Dermis microvascular lymphatic vessel endothelial cell (primary cell): ENCODE measurements at places on chromosomes 2 and 18.

DNA sequence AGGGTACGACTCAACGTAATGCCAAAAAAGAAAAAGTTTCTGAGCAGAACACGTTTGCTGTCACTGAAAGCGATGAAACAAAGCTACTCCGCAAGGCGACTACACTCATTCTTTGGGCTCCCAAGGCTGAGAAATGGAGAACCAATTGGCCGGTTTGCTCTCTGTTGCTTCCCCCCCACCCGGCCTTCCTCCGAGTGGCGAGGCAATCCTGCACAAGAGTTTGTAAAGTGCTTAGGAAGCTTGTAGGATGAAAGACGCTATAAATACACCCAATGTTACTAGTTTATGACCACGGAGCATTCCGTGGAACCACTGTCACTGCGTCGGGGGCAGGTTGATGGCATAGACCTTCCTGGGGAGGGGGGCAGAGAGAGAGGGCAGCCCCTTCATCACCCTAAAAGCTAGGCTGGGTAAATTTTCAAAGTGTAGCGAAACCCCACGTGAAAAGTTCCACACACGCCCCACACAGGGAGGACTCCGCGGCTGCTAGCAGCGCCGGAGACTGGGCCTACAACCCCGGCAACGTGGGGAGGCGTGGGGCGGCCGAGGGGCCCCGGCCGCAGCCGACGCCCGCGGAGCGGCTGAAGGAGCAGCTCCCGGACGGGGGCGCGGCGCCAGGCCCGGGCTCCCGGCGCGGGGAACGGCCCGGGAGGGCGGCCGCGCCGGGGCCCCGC lies 915 bp downstream of the CUL3 start:
- no peak for DNase-seq

- DNase-seq: no peak
Observed at GRCh38 chr2:128640845-128641360, 322.2 kb upstream of the HS6ST1 start.

GRCh38 chr2:7018767-7019166 lies 101.6 kb downstream of the RNF144A start:
- DNase-seq: no peak

DNA sequence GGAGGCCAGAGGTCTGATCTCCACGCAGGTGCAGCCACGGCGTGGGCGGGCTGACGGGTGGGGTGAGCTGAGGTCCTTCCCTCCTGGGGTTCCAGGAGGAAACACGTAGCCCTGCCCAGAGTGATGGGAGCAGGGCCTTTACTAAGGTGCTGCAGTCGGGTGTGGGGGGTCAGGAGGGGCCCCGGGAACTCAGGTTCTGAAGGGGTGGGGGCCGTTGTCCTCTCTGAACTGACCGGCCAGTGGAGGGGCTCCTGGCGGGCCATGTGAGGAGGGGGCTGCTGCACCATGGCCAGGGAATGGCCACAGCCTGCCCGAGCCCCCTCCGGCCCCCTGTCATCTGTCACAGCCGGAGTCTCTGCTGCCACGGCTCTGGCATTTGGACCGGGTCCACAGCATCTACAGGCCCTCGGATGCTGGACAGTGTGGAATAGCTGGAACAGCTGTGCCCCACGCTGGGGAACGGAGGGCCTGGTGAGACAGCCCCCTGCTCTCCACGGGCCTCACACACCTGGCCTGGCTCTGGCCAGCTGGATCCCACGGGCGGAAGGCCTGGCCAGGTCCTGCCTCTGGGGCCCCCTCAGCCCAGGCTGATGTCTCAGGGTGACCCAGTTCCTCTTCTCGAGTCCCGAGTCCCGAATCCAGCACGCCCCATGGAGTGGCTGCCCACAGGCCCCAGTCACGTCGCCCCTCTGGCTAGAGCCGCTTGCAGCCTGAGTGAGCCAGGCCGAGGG lies 145.6 kb upstream of the GPC1 start:
- no peak for DNase-seq

- no peak for DNase-seq
Observed at GRCh38 chr2:65313126-65313953, 85.7 kb downstream of the ACTR2 start.

GRCh38 chr18:61551586-61551985 lies 218.4 kb downstream of the CDH20 start:
- DNase-seq: peak; percentile 72

DNA sequence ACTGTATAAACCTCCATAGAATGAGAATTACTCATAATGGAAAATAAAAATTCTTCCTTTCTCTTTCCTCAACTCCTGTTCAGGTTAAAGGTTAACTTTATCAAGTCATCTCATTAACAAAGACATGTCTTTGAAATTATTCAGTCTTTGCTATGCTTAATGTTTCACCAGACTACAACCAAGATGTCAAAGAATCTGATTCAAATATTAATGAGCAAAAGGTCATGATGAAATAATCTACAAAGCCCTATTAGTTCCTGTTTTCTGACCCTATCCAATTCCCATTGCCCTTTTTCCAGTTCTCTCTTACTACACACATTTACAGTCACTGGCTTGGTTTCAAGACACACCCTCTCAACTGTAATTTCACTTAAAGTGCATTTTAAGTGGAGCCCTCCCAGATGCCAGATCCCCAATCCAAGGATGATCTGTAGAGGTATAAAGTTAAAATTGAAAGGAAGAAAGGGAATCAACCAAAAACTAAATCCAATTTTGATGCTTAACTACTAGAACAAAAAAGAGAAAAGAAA lies 246.9 kb upstream of the CYP26B1 start:
- DNase-seq: peak; percentile 30

DNA sequence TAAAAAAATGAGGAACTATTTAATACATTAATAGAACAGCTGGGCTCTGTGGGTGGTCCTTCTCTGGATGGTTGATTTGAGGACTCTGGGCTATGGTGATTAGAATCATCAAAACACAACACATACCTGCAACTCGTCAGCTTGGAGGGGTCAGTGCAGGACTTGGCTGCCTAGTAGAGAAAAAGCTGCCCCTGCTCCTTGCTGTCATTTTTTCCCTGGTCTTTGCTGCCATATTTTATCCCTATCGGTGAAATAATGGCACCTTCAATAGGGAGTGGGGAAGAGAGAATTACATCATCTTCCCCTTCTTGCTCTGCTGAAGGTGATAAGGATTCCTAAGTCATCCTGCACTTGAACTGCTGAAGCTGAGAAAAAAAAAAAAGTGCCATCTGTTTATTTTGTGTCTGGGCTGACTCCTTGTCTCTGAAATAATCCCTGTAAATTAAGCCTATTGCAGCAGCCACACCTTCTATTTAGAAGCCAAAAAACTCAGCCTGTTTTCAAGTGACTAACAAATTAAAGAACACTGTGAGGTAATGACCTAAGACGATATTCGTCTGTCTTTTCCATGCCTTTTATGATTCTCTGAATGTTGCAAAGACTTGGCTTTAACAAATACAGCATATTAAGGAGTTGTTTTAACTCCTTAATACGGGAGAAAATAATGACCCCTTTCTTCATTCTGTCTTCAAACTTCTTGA lies 89.3 kb downstream of the ACVR1 start:
- DNase-seq: no peak

DNA sequence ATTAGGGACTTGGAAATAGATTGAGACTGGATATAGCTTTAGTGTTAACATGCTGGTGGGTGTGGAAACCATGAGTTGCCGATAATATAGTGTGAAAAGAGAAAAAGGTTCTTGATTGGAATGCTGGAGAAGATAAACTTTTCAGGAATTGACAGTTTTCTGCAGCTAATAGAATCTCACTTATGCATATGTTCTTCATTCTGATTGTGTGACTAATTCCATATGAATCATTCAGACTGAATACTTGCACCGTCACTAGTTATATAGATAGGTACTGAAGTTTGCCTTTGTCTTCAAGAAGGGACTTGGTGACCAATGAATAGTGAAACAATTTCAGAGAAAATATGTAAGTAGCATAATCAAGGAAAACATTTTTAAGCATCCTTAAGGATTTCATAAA lies 225.7 kb upstream of the FOSL2 start:
- no peak for DNase-seq

- DNase-seq: no peak
Observed at GRCh38 chr2:100008956-100009355, 133.4 kb downstream of the AFF3 start.

- DNase-seq: no peak
Observed at GRCh38 chr2:105725388-105725787, 19.3 kb upstream of the NCK2 start.

DNA sequence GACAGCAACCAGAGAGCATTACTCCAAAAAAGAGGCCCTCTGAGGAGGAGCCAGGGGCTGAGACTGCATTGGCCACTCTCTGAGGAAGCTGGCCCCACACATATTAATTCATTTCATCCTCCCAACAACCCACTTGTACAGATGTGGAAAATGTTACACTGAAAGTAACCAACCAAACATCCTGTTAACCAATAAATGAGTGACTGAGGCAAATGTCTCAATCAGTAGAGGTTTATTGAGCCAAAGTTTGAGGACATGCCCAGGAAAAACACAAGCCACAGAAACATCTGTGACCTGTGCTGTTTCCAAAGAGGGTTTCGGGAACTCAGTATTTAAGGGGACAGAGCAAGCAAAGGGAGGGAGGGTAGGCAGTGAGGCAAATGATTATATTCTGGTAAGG lies 53.0 kb downstream of the SKA1 start:
- DNase-seq: no peak

DNA sequence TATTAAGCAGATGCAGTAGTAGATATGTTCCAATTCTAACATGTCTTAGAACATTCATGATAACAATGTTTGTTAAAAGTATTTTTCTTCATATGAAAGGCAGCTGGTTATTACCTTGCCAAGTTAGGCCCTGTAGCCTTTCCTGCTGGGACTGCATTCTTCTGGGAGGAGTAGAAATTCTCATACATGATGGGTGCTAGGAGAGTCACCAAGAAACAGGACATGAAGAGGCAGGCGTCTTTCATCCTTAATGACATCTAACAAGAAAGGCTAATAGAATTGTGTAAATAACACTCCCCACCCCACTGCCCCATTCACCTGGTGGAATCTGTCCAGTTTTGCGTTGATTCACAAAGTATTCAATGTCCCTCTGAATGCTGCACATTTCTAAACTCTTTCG lies 24.7 kb upstream of the EPG5 start:
- no peak for DNase-seq

DNA sequence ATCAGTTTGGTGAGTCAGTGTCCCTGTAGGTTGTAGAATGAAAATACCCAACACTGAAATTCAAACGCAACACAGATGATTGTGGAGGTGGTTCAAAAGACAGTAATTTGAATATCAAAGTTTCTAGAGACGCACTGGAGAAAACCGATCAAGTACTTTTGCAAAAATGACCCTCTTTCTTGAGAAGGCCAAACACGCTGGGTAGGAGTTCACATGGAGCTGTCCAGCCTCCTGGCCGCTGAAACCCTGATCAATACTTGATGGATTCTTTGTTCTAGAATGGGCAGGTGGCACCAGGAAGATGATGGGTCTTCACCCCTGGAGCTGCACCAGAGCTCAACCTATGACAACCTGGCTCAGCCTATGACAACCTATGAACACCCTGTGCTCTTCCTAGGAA lies 39.7 kb upstream of the UBE2F start:
- no peak for DNase-seq

- DNase-seq: no peak
Observed at GRCh38 chr2:180061546-180061945, 54.4 kb upstream of the CWC22 start.

DNA sequence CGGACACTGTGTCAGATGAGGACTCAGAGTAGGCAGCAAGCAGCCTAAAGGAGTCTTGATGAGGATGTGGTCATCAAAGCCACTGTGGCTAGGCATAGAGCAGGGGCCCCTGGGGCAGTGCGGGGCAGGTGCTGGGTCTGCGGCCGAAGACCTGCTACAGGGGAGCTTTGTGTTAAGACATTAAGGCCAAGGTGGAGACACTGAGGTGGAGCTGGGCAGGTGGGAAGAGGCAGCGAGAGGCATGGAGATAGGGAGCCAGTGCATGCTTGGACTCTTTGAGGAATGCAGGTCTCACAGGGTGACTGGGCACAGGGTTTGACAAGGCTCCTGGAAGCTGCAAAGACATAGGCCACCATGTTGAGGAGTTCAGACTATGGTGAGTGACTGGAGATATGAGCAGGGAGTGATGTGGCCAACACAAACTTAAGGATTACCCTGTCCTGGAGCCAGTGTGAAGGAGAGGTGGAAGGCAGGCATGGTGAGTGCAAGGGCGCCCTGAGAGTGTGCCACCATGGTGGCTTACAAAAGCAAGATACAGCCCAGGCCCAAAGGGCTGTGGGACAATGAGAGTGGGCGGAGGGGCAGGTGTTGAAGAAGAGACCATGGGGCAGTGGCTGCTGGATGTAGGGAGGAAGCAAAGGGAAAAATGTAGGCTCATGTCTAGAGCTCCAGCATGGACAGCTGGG lies 450.9 kb upstream of the HS6ST1 start:
- no peak for DNase-seq

GRCh38 chr2:202687276-202687675 lies 52.5 kb downstream of the FAM117B start:
- DNase-seq: no peak

DNA sequence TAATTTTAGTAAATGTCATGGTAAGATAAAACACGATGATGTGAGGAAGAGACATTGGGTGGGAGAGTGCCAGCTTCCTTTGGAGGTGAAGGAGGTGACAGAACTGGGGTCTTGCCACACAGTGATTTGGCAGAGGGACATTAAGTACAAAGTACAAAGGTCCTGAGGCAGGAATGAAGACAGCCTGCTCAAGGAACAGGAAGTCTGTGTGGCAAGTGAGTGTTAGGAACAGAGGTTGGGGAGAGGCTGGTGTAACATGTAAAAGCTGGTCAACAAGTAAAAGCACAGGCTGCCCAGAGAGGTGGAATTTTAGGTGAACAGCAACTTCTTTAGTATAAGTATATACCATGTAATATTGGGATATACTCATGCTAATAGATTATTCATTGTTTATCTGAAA lies 73.1 kb downstream of the INPP5D start:
- no peak for DNase-seq

GRCh38 chr2:46872902-46873603 lies 42.6 kb downstream of the MCFD2 start:
- no peak for DNase-seq

- DNase-seq: no peak
Observed at GRCh38 chr18:9362869-9363268, 28.3 kb downstream of the TWSG1 start.

DNA sequence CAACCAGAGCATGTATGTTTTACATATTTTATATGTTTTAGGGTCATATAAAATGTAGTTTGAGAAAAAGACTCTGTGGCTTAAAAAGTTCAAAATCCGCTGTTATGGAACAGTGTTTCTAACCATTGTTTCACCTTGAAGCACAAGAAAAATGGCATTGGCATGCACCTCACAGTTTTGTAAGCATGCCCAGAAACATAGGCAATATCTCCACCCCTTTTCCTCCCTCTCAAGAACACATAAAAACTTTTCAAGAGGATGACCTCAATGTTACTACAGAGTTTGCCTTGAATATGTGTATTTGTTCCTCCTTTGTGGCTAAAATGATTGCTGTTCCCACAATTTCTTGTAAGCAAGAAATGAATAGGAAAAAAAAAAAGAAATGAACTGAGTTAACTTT lies 29.3 kb upstream of the SLC40A1 start:
- DNase-seq: no peak

DNA sequence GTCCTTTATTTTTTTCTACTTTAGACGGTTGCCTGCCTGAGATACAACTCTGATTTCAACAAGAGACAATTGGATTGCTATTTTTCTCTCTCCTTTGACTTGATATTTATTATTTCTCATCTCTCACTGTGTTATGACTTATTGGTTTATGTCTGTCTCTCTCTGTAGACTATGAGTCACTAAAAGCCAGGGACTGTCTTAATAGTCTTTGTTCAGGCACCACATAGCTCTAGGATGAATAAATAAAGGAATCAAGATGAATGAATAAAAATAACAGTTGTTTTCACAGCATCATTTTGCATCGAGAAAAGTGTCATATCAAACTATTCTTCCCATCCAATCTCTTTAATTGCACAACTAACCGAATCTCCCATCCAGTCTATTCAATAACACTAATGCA lies 31.4 kb upstream of the CD28 start:
- no peak for DNase-seq
